ENCODE measurements at places on chromosomes 5 and 9.

- no peak for DNase-seq
Measured at GRCh38 chr5:165149431-165149830, 1644.0 kb downstream of the MAT2B start.

- no peak for DNase-seq
Measured at GRCh38 chr9:126505697-126506346, 107.9 kb upstream of the LMX1B start.

GRCh38 chr9:82130331-82131042 lies 141.9 kb downstream of the SPATA31D1 start:
- no peak for DNase-seq

- DNase-seq = no peak
Measured at GRCh38 chr9:131048820-131049219, 39.8 kb downstream of the LAMC3 start.

DNA sequence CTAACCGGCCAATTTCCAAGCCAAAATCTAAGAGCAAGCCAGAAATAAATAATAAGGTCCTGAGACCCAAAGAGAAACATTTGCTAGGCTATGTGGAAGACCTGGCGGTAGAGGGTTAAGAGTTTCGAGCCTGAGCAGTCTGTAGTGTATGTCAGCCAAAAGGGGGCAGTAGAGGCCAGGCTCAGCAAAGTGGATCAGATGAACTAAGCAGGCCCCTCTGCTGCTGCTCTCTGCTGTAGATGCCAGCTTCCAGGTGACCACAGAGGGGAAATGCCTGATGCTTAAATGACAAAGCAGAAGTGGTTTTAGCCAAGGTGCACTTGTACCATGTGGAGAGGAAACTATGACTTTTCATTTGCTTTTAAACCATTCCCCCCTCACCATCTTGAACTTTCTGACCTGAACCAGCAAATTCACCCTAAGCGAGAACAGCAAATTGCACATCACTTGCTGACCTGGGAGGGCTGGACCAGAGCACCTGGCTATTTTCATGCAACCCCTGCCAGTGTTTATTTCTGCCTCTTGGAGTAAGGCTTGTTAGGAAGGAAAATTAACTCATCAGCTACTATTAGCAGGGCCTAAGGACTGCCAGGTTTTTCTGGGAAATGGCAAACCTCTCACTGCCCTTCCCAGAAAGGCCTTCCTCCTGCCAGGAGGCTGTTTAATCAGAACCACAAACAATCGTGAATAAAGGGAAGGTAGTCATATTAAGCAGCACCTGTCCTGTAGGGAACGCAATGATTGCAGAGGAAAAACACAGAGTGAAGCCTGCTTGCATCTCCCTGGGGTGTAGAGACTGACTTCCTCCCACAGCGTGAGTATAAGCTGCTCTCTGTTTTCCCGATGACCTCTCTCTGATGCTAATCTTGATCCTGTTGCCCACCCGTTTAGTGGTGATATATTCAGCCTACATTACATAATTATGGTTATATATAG lies 818.2 kb downstream of the TLR4 start:
- DNase-seq = no peak

GRCh38 chr9:100229561-100229960 lies 123.2 kb downstream of the TEX10 start:
- DNase-seq = no peak

- no peak for DNase-seq
Measured at GRCh38 chr5:179817890-179818745, 2.6 kb upstream of the SQSTM1 start.

DNA sequence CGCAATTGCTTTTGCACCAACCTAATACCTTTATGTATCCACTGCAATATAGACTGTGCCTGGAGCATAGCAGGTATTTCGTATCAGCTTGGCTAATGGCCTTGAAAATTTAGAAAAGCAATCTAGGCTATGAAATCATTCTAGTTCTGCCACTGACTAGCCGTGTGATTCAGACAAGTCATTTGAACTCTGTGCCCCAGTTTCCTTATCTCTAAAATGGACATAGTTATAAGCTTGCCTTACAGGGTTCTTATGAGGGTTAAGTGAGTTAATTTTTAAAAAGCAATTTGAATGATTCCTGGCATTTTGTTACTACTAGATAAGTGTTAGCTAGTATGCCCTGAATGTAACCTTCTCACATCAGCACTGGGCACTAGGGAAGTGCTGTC lies 80.5 kb upstream of the PUM3 start:
- no peak for DNase-seq

GRCh38 chr9:114205171-114206015 lies 50.1 kb downstream of the COL27A1 start:
- DNase-seq = no peak

- no peak for DNase-seq
Measured at GRCh38 chr5:116976767-116977166, 402.1 kb upstream of the SEMA6A start.

DNA sequence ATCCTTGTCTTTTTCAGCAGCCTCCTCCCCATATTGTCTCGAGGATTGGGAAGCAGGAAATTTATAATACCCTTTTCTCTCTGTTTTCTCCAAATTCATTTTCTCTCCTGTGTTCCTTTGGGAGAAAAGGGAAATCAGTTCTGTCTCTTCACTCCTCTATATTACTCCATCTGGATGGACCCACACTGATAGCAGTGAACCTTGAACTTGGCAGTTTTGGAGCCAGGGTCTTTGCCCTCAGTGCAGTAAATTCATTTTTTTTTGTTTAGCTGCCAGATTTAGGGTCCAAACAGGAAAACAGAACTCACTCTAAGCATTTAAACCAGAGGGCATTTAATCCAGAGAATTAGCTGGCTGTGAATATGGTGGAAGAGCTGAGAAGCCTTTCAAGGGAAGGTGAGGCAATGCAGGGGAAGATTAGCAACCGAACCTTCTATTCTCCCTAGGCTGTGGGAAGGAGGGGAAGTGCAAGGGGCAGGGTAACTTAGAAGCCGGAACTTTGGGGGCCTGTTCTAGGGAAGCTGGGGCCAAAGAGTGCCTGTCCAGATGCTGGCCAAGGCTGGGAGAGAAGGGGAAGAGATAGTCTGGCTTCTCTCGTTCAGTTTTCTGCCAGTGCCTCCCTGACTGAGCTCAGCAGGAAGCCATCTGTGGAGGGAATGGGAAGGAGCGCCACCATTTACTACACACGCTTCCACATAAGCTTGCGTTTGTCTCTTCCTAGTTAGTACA lies 16.3 kb upstream of the NPR2 start:
- DNase-seq = no peak

- no peak for DNase-seq
Measured at GRCh38 chr5:118687661-118688621, 300.4 kb downstream of the DTWD2 start.

GRCh38 chr9:129290606-129291005 lies 112.5 kb upstream of the IER5L start:
- DNase-seq = no peak

GRCh38 chr5:123807177-123807945 lies 295.4 kb downstream of the CSNK1G3 start:
- DNase-seq = no peak

DNA sequence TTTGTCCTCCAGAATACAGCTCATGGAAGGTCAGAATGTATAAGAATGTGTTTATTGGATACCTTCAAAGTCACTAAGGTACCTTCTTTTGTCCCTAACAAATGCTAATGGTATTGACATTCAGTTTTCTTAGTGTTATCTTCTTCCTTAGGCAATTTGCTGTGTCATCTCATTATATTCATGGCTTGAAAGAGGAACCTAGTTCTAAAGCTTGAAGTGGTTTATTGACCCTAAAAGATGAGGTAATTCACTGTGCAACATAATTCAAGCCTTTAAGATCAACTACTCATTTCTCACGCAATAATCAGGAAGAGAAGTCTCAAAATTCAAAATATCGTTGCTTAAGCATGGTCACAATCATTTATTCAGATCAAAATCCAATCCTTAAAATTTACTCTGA lies 342.7 kb upstream of the RIOK2 start:
- DNase-seq = no peak

DNA sequence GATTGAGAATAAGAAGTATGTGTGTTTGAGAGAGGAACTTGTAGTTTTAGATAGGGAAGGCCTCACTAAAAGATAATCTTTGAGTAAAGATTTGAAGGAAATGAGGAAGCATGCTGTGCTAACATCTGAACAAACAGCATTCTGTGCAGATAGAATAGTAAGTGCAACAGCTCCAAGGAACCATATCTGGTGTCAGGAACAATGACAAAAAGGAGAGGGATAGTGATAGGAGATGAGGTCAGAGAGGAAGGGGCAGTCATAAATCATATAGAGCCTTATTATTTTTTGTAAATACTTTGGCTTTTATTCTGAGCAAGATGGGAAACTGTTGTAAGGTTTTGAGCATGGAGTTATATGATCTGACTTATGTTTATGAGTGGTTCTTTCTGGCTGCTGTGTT lies 3.8 kb downstream of the MRPL22 start:
- DNase-seq = no peak

- no peak for DNase-seq
Measured at GRCh38 chr9:132147331-132147730, 14.5 kb upstream of the NTNG2 start.

GRCh38 chr9:133129001-133129795 lies 8.2 kb upstream of the RALGDS start:
- DNase-seq = no peak

DNA sequence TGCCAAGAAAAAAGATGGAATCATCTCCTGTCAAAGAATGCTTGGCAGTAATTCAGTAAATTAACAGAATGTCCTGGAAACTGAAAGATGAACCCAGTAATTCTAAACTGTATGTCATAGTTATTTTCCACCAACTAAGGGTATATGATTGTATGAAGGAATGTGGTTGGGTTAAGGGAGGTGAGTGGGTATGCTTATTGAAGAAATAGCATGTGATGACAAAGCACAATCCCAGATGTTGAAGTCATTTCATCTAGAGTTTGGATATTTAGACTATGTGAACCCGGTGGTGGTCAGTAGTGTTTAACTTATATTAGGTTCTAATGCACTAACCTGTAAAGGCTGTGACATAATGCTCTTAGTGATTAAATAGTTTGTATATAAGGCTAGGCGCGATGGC lies 87.3 kb downstream of the CDKN2A start:
- no peak for DNase-seq

DNA sequence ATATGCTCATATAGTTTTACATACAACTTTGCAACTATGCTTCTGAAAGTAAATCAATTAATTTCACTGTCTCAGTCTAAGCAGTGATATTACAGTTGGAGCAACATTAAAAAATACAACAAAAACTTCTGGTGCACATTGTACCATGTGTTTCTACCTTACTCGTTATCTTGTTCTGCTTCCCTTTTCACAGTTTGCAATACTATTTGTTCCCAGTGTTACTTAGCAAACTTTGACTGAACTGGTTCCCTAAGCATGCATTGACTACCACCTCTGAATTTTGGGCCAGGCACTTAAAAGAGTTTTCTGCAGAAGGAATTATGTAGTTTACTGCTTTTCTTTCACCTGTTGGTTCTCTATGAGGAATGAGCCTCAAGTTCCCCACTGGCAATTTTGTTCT lies 152.7 kb downstream of the SEC61B start:
- DNase-seq = no peak

DNA sequence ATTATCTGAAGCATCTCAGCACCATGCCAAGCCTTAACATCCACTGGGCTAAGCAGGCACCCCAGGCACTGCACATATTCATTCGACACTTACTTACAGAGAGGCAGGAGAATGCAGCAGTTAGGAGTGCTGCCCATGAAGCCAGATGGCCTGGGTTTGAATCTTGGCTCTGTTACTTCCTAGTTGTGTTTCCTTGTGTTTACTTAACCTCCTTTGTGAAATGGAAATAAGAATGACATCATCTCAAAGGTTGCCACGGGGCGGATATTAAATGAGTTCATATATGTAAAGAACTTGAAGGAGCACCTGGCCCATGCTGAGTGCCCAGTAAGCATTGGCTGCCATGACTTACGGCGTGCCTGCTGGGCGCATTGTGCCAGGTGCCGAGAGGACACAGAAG lies 565.2 kb downstream of the CDK5RAP2 start:
- DNase-seq = no peak

- DNase-seq = no peak
Measured at GRCh38 chr9:21689854-21690253, 112.6 kb upstream of the MTAP start.

DNA sequence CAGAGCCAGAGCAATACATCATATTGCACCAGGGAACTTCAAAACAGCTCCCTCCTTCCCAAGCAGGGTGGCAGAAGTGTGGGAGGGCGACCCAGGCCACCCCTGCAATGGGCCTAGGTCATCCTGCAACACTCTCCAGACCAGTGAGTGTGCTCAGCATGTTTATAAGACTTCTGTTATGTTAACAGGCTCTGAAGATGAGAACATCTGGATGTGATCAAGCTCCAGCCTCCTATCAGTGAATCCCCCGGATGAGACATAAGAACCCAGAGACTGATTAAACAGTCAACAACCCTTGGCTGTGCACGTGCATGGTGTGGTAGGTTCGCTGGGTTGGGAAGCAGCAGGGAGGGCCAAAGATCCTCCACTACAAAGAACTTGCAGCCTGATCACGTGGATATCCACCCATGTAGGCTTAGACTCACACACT lies 63.3 kb downstream of the ABCA1 start:
- DNase-seq = no peak

- no peak for DNase-seq
Measured at GRCh38 chr5:97543166-97543565, 360.1 kb upstream of the RIOK2 start.

GRCh38 chr5:98517560-98518366 lies 255.7 kb upstream of the RGMB start:
- DNase-seq = no peak

GRCh38 chr9:37036776-37037502 lies 2.9 kb upstream of the PAX5 start:
- no peak for DNase-seq

- DNase-seq = no peak
Measured at GRCh38 chr5:16411235-16411634, 54.4 kb downstream of the ZNF622 start.

DNA sequence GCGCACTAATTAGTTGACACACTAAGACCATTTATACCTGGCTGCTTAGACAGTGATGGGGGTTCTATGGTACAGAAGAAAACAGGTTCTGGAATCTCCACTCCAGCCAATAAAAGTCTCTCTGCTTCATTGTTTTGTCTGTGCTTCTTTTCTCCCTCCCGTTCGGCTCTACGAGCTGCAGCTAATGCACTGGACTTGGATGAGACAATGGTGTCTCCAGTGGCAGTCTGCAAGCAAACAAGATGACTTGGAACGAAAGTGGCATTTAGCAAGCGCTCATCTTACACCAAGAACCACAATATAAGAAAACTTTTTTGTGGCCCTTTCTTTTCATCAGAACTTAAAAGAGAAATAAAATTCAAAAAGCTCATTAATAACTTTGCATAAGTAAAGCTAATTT lies 30.2 kb downstream of the GFM2 start:
- no peak for DNase-seq

DNA sequence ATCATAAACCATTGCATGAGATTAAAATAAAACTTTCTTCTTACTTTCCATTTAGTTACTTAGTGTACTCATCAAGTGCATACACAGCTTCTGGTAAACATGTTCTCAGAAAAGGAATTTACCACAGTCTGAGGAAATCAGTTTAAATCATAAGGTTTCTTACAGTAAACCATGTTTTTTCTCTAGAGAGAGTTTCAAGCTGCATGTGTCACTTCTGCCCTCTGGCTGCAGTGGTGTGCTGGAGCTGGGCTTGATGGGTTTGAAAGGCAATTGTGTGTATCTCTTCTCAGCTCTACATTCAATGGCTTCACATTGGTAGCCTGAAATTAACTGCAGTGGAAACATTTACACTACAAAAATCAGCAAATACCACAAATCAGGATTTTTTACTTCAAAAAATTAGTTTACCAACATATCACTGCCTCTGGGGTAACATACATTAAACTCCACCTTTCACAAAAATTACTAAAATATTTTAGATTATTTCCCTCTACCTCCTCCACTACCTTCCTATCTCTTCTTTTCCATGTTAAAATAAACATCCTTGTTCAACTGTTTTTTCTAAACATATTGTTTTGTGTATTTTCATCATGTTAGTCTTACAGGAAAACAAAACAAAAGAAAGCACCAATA lies 414.3 kb downstream of the ANXA1 start:
- no peak for DNase-seq

All from effector CD4-positive, alpha-beta T cell (primary cell).